ENCODE measurements at places on chromosomes 3 and 15. TPM values are rescaled to one million over a fixed set of nuclear protein-coding genes. Genes with fewer than 3 reads are reported as not detected.

- H3K4me1 ChIP-seq, result peaks cover 55% of the 10 kb centered on the region
- no peaks in the 10 kb centered on the region for H3K36me3 ChIP-seq
- peak overlapping the region; percentile 74 for H3K27ac ChIP-seq
- no peaks in the 10 kb centered on the region for H3K27me3 ChIP-seq
These were observed 735 bp downstream of the STIMATE start for GRCh38 chr3:52896613-52897012.

GRCh38 chr15:63968122-63968524 is 78.2 kb downstream of the DAPK2 start:
- peak overlapping the region; percentile 48 for H3K27ac ChIP-seq
- peaks cover 47% of the 10 kb centered on the region for H3K4me1 ChIP-seq
- H3K27me3 ChIP-seq, result no peaks in the 10 kb centered on the region
- no peaks in the 10 kb centered on the region for H3K36me3 ChIP-seq
- no peak for DNase-seq
- no peak overlapping the region for H3K4me3 ChIP-seq

DNA sequence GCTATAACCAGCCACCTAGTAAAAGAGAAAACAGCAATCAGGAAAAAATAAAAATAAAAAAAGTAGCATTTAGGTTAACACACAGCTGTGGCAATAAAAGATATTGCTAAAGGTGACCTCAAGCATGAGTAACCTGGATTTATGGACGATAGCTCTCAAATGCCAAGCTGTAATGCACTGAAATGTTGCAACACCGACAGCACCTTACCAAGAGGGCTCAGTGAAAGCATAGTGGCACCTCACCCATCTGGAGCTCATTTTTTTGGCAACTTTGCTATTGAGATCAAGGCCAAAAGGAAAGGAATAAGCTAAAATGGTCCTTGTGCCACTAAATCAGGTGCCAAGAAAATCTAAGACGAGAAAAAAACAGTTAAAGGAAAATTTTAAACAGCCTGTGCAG is 2.5 kb downstream of the HACD2 start:
- H3K36me3 ChIP-seq, result peaks cover 18% of the 10 kb centered on the region
- H3K27me3 ChIP-seq, result no peaks in the 10 kb centered on the region
- DNase-seq, result no peak
- H3K4me3 ChIP-seq, result no peak overlapping the region

DNA sequence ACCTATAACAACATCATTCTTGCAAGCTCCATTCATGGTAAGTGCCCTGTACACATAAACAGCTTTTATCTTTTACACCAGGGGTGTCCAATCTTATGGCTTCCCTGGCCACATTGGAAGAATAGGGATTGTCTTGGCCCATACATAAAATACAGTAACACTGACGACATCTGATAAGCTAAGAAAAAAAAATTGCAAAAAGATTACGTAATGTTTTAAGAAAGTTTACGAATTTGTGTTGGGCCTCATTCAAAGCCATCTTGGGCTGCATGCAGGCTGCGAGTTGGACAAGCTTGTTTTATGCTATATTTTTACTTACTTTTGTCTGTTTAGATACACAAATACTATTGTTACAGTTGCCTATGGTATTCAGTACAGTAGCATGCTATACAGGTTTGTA is 31.6 kb downstream of the ZNF654 start:
- no peaks in the 10 kb centered on the region for H3K27me3 ChIP-seq
- DNase-seq, result no peak
- H3K4me3 ChIP-seq, result no peak overlapping the region
- peaks cover 28% of the 10 kb centered on the region for H3K36me3 ChIP-seq
- no peak overlapping the region for H3K27ac ChIP-seq

DNA sequence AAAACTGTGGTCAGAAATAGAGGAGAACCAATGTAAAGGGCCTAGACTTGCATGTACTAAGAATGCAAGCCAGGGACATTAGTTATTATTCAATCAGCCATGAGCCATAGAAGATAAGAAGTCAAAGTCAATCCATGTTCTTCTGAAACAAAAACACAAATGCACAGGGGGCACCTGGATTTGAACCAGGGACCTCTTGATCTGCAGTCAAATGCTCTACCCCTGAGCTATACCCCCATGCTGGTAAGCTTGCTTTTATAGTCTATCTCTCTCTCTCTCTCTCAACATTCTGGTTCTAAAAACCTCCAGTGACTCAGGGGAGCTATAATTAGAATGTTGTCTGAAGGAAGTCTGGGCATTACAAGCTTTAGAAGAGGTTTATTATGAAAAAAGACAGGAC is 85.6 kb upstream of the ACP3 start:
- no peaks in the 10 kb centered on the region for H3K4me1 ChIP-seq
- H3K27ac ChIP-seq, result no peak overlapping the region
- H3K36me3 ChIP-seq, result no peaks in the 10 kb centered on the region
- DNase-seq, result no peak

DNA sequence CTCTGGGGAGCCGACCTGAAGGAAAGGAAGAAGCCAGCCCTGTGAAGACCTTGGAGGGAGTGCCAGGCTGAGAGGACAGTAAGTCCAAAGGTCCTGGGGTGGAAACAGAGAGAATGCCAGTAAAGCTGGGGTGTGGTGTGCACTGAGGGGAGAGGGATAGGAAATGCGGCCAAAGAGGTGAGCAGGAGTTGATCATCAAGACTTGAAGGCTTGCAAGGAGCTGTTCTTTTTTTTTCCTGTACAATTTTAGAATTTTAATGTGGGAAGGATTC is 73.8 kb downstream of the SYNPR start:
- H3K4me3 ChIP-seq, result no peak overlapping the region
- no peak for DNase-seq
- H3K4me1 ChIP-seq, result no peaks in the 10 kb centered on the region
- H3K36me3 ChIP-seq, result no peaks in the 10 kb centered on the region
- no peaks in the 10 kb centered on the region for H3K27me3 ChIP-seq

DNA sequence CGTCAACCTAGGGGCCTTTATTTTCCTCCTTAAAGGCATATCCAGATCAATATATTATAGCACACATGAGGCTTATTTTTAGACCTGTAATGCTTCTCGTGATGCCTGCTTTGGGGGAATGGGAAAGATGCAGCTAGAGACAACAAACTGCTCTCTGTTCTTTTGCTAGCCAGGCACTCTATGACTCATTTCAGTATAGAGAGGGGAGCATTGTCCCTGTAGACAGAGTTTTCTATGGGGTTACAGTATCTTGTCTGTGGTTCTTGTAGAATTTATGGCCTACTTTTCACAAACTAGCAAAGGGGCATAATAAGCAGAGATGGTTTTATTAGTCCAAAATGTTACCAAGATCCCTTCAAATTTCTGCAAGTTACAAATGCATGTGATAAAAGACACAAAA is 305.6 kb downstream of the LSAMP start:
- DNase-seq, result no peak
- H3K4me3 ChIP-seq, result no peak overlapping the region
- H3K4me1 ChIP-seq, result no peaks in the 10 kb centered on the region
- H3K36me3 ChIP-seq, result no peaks in the 10 kb centered on the region
- H3K27me3 ChIP-seq, result no peaks in the 10 kb centered on the region

- H3K27me3 ChIP-seq, result no peaks in the 10 kb centered on the region
- no peak overlapping the region for H3K4me3 ChIP-seq
- peaks cover 23% of the 10 kb centered on the region for H3K4me1 ChIP-seq
- no peak for DNase-seq
- no peaks in the 10 kb centered on the region for H3K36me3 ChIP-seq
These were observed 152.3 kb downstream of the MAGI1 start for GRCh38 chr3:65886391-65886790.

DNA sequence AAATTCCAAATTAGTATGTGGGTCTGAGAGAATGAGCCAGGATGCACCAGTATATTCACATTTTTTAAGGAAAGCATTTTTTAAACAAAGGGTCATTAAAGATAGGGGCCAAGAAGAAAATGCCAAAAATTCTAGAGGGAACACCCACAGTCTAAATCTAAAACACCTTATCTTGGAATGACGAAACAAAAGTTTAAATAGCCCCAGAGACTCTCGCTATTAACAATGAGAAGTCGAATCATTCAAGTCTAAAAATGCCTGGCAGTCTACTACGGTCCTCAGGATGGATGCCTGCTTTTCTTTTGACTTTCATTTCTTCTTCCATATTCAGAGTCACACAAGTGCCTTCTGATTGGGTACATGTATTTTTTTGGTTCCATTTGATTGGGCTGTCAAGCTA is 66.3 kb downstream of the SSUH2 start:
- H3K4me1 ChIP-seq, result peaks cover 13% of the 10 kb centered on the region
- H3K36me3 ChIP-seq, result no peaks in the 10 kb centered on the region

GRCh38 chr3:48564022-48564421 is 441 bp upstream of the UCN2 start:
- H3K27ac ChIP-seq, result no peak overlapping the region
- H3K27me3 ChIP-seq, result no peaks in the 10 kb centered on the region
- H3K4me1 ChIP-seq, result peaks cover 22% of the 10 kb centered on the region
- DNase-seq, result peak; percentile 46
- H3K4me3 ChIP-seq, result no peak overlapping the region

DNA sequence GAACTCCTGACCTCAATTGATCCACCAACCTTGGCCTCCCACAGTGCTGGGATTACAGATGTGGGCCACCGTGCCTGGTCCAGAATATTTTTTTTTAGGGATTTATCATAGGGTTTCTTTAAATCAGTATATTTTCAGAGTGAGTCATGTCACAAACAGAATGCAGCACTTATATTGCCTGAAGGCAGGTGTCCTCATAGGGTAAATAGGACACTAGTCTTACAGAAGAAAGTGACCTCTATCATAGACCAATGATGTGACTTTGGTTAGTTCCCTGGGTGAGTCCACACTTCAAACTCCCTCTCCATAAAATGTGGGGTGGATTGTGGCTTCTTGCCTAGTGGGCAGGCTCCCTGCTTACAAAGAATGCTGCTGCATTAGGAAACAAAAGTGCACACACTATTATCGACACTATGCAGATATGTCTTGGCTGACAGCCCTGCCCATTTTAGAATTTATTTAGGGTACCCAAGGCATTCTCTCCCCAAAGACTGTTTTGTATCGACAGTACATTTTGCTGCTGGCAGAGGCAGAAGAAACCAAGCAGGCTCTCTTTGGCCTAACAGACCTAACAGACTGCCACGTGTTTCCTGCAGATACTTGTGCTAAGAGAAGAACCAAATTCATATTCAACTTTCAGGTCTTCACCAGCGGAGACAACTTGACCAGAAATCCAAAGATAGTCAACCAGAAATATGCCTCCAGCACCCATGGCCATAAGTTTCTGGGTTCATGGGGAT is 125.0 kb downstream of the MOBP start:
- H3K4me1 ChIP-seq, result no peaks in the 10 kb centered on the region
- H3K4me3 ChIP-seq, result no peak overlapping the region
- no peaks in the 10 kb centered on the region for H3K27me3 ChIP-seq
- no peak for DNase-seq
- no peak overlapping the region for H3K27ac ChIP-seq
- H3K36me3 ChIP-seq, result no peaks in the 10 kb centered on the region

- DNase-seq, result no peak
- no peak overlapping the region for H3K27ac ChIP-seq
- no peaks in the 10 kb centered on the region for H3K4me1 ChIP-seq
- no peaks in the 10 kb centered on the region for H3K27me3 ChIP-seq
These were observed 23.5 kb downstream of the PYDC2 start for GRCh38 chr3:191484461-191484860.

- DNase-seq, result no peak
- H3K4me3 ChIP-seq, result no peak overlapping the region
- H3K36me3 ChIP-seq, result no peaks in the 10 kb centered on the region
- no peaks in the 10 kb centered on the region for H3K27me3 ChIP-seq
- no peaks in the 10 kb centered on the region for H3K4me1 ChIP-seq
- no peak overlapping the region for H3K27ac ChIP-seq
These were observed 52.7 kb upstream of the PDZRN3 start for GRCh38 chr3:73677336-73678024.

GRCh38 chr3:58325525-58325992 is 7.1 kb upstream of the PXK start:
- H3K4me1 ChIP-seq, result peaks cover 10% of the 10 kb centered on the region
- peak overlapping the region; percentile 24 for H3K27ac ChIP-seq
- no peaks in the 10 kb centered on the region for H3K36me3 ChIP-seq
- DNase-seq, result no peak

- DNase-seq, result no peak
- no peak overlapping the region for H3K27ac ChIP-seq
- H3K36me3 ChIP-seq, result no peaks in the 10 kb centered on the region
- no peak overlapping the region for H3K4me3 ChIP-seq
These were observed 72.9 kb upstream of the MNS1 start for GRCh38 chr15:56537881-56538280.

- H3K27ac ChIP-seq, result no peak overlapping the region
- H3K27me3 ChIP-seq, result no peaks in the 10 kb centered on the region
- H3K4me3 ChIP-seq, result no peak overlapping the region
- no peaks in the 10 kb centered on the region for H3K4me1 ChIP-seq
These were observed 13.1 kb upstream of the ALDH1A2 start for GRCh38 chr15:58078591-58078990.

- no peak overlapping the region for H3K4me3 ChIP-seq
- H3K27me3 ChIP-seq, result no peaks in the 10 kb centered on the region
- DNase-seq, result no peak
- no peaks in the 10 kb centered on the region for H3K36me3 ChIP-seq
These were observed 407.0 kb downstream of the GAP43 start for GRCh38 chr3:116030131-116030850.

DNA sequence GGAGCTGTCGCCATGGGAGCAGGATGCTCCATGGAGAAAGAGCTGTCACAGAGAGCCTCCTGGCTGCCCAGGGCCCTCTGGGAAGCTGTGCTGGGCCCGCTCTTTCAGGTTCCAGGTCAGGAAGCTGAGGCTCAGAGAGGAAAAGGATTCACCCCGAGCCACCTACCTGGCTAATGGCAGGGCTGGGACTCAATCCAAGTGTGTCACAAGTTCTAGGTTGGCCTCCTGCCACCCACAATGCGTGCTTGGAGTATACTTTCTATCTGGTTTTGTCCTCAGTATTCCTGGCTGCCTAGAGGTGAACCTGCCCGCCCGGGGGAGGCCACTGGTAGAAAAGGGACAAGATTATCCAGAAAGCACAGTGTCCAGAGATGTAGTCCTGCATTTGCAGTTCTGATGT is 23.6 kb downstream of the FAH start:
- H3K27me3 ChIP-seq, result no peaks in the 10 kb centered on the region
- H3K4me1 ChIP-seq, result no peaks in the 10 kb centered on the region
- H3K27ac ChIP-seq, result no peak overlapping the region
- no peak for DNase-seq

The LMCD1 gene
- 106 TPM for total RNA-seq

The ANKRD28 gene
- 53.2 TPM for total RNA-seq

The TMEM207 gene
- not detected for total RNA-seq

The SAMD7 gene
- not detected for total RNA-seq

The HTR3E gene
- total RNA-seq, result not detected

The LMAN1L gene
- total RNA-seq, result not detected

Data from upper lobe of left lung (tissue), 6 donors.